HT-29 (cell line): ENCODE measurements at places on chromosomes 7 and 10. TPM values are rescaled to one million over a fixed set of nuclear protein-coding genes. Genes with fewer than 3 reads are reported as not detected.

- DNase-seq = no peak
Observed at GRCh38 chr7:26486153-26486552, 194.5 kb downstream of the SNX10 start.

JAZF1 gene
- not detected in 2 replicates for total RNA-seq

GRCh38 chr10:63633677-63634487 lies 112.7 kb downstream of the REEP3 start:
- peak; percentile 71 for DNase-seq

GRCh38 chr7:41280491-41280890 lies 422.4 kb downstream of the INHBA start:
- DNase-seq = no peak

- no peak for DNase-seq
Observed at GRCh38 chr7:128909625-128910568, 612 bp downstream of the KCP start.
